ENCODE measurements at places on chromosomes 4 and X. TPM values are rescaled to one million over a fixed set of nuclear protein-coding genes. Genes with fewer than 3 reads are reported as not detected.

- DNase-seq: no peak
Measured at GRCh38 chr4:62448911-62449310, 1248.8 kb downstream of the ADGRL3 start.

Gene SYTL5
- 1.3 TPM for total RNA-seq

Gene CC2D2A
- total RNA-seq: 15.3 TPM

Gene LGI2
- 0.67 TPM for total RNA-seq

Gene NEK1
- total RNA-seq: 4.4 TPM

All from HT1080 (cell line).